ENCODE measurements at places on chromosomes 16 and 17.

- peak; percentile 15 for DNase-seq
These were observed 92.1 kb downstream of the TBC1D16 start for GRCh38 chr17:79943347-79944241.

- DNase-seq, result no peak
These were observed 39.5 kb downstream of the DYNLRB2 start for GRCh38 chr16:80580109-80580832.

DNA sequence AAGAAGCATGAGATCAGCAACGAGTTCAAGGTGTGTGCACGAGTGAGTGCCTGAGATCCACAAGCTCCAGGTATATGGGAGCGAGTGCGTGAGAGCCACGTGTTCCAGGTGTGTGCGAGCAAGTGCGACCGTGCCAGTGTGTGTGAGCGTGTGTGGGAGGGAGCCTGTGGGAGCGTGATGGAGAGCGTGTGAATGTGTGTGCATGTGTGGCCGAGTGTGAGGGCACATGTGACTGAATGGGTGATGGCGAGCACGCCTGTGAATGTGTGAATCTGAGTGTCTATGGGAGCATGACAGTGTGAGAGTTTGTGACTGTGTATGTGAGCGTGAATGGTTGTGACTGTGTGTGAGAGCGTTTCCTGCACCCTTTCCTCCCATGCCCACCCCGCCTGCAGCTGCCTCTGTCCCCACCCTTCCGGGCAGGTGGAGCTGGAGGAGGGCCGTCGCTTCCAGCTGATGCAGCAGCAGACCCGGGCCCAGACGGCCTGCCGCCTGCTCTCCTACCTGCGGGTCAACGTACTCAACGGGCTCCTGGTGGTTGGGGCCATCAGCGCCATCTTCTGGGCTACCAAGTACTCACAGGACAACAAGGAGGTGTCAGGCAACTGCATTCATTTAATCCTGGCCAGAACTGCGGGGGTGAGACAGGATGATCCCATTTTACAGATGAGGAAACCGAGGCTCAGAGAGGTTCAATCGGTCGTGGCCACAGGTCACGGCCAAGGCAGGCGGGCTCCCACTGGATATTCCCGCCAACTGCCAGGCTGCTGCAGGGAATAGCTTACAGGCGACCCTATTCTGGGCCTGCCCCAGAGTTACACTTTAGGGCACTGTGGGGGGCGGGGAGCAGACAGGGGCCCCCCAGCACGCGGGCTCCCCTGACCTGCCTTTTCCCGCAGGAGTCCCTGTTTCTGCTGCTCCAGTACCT, 3.7 kb downstream of the TMC8 start:
- peak; percentile 89 for DNase-seq

DNA sequence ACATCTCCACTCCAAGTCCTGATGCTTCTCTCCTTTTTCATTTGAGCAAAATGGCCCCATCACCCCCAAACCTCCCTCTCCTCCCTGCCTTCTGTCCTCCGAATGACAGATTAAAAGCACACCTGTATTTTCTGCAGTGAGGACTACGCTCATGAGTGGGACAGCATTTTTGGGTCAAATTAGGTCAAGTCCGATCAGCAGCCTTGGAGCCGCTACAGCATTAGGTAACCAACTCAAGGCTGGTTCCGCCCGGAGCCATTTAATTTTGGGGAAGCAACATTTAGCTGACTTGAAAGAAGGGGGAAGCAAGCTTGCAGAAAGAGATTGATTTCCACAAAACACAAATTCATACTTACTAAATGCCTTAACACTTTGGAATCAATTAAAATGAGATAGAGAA, 324.1 kb upstream of the CDH5 start:
- DNase-seq, result no peak

GRCh38 chr16:1029259-1029545, 43.3 kb upstream of the SSTR5 start:
- DNase-seq, result no peak

- no peak for DNase-seq
These were observed 626.1 kb downstream of the HS3ST4 start for GRCh38 chr16:26317885-26318284.

- no peak for DNase-seq
These were observed 5.9 kb upstream of the CNOT1 start for GRCh38 chr16:58635502-58635901.

DNA sequence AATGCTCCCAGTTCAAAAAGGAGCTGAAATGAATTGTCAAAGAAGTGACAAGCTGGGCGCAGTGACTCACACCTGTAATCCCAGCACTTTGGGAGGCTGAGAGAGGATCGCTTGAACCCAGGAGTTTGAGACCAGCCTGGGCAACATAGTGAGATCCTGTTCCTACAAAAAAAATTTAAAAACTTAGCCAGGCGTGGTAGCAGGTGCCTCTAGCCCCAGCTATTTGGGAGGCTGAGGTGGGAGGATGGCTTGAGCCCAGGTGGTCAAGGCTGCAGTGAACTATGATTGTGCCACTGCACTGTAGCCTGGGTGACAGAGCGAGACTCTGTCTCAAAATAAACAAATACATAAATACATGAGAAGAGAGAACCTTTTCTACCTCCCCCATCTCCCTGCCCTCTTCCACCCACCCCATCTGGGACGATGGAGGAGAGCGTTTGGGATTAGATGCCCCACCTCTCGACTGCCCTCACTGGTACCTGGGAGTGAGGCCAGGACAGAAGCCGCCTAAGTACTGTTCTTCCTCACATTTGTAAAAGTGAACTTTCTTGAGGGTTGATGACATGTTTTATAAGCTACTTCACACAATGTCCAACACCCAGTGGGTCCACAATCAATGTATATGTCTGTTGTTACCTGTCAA, 2.4 kb downstream of the IL4R start:
- no peak for DNase-seq

DNA sequence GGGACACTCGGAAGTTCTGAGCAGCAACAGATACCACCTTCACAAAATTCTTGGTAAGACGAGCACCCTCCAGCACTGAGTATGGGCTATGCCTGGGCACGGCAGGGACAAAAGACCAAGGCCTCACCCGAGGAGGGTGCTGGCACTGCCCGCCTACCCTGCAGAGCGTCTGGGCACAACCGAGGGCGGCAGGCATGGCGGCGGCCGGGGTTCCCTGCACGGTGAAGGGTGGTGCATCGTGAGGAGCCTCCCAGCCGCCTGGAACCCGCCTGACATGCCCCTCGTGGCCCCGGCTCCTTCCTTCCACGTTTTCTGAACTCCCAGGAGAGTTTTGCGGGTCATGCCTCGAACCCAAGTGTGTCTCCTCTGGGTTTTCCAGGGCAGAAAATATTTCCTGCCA, 18.9 kb downstream of the GALNS start:
- DNase-seq, result no peak

DNA sequence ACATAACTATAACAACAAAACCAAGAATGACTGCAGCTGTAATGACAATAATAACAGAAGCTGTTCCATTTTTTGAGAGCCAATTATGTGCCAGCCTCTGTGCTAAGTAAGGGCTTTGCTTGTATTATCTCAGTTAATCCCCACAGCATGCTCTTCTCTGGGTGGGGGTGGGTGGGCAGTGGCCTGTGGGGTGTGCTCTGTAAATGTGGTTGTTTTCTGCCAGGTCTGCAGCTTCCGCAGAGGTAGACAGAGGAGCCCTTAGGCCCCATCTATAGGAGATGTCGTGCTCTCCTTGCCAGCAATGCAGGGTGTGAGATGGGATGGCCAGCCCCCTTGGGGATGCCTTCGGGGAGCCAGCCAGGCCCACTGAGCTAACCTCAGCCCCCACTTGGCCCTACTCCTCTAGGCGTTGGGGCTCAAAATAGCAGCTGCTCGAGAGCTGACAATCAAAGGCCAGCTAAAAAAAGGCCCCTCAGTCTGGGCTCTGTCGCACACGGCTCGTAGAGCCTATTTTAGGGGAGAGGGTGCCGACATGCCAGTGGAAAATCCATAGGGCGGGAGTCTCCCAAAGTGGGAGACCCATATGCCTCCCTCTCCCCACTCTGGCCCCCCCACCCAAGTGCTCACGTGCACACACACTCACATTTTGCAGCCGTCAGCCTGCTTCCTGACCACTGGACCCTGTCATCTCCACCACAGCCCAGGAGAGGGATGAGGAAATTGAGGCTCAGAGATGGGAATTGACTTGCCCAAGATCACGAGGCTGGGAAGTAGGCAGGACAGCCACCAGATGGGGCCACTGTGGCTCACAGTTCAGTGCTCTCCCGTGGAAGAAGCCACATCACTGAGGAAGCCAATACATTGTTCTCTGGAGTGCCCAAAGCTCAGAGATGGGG, 15.8 kb downstream of the CDH16 start:
- DNase-seq, result no peak

DNA sequence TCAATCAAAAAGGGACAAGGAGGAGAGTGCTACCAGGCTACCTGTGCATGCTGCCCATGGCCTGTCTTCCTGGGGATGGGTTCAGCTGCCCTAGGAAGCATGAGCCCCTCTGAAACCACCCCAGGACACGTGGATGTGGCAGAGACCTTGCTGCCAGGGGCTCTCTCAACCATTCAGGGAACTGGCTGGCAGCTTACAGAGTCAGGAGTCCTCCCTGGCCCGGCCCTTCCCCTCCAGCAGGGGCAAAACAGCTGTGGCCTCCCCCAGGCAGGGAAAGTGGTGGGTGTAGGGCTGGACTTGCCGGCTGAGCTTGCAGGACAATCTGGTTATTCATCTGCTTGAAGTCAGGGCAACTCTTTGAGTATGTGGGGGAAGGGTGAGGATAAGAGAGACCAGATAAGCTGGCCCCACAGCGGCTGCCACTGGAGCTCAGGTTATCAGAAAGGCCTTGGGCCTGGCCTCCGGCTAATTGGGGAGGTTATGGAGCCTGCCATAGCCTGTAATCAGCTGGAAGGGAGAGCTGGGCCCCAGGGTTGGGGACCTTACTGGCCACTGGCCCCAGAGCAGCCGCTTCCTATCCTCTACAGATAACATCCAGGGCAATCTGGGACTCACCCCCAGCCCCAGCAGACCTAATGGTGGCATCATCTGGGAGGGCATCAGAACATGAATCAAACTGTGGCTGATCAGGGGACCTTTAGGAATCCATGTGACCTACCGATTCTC, 5.6 kb upstream of the TBX2 start:
- no peak for DNase-seq

DNA sequence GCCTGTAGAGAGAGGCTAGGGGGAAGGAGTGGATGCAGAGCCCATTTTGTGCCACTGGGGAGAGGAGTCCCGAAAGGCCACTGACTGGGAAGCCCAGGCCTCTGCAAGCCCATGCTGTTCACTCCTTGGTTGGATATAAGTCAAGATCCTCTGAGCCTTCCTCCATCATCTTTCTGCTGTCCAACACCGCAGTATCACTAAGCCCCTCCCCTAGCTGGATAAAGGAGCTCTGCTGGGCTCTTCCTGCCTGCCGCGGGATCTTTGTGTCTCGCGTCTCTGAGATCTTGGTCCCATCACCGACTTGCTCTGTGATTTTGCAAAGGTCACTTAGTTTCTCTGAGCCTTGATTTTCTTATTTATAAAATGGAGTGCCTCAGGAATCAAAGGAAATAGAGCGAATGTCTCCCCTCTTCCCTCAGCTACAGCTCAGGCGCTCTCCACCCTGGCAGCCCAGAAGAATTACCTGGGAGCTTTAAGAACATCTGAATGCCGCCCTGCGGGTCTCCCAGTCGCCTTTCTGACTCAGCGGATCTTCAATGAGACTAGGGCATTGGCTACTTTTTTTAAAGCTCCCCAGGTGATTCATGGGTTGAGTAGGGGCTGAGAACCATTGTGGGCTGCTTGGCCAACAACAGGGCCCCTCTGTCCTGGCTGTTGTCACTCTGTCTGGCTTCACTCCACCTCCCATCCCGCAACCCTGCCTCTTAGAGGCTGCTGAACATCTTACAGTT, 25.2 kb upstream of the TMEM220 start:
- peak; percentile 26 for DNase-seq
